ENCODE measurements at places on chromosomes 2 and 18.

DNA sequence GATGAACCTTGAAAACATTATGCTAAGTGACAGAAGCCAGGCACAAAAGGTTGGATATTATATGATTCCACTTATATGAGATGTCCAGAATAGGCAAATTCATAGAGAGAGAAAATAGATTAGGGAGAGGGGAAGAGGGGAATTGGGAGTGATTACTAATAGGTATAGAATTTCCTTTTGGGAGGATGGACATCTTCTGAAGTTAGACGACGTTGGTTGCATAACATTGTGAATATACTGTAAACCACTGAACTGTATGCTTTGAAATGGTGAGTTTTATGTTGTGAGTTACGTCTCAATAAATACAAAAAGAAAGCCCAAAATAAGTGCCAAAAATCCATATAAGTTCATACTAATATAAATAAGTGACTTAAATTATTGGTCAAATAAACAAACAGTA lies 18.6 kb upstream of the CYP26B1 start:
- H3K36me3 ChIP-seq = no peaks in the 10 kb centered on the region
- no peak for DNase-seq
- H3K4me3 ChIP-seq = no peak overlapping the region
- no peaks in the 10 kb centered on the region for H3K4me1 ChIP-seq
- no peaks in the 10 kb centered on the region for H3K27me3 ChIP-seq

DNA sequence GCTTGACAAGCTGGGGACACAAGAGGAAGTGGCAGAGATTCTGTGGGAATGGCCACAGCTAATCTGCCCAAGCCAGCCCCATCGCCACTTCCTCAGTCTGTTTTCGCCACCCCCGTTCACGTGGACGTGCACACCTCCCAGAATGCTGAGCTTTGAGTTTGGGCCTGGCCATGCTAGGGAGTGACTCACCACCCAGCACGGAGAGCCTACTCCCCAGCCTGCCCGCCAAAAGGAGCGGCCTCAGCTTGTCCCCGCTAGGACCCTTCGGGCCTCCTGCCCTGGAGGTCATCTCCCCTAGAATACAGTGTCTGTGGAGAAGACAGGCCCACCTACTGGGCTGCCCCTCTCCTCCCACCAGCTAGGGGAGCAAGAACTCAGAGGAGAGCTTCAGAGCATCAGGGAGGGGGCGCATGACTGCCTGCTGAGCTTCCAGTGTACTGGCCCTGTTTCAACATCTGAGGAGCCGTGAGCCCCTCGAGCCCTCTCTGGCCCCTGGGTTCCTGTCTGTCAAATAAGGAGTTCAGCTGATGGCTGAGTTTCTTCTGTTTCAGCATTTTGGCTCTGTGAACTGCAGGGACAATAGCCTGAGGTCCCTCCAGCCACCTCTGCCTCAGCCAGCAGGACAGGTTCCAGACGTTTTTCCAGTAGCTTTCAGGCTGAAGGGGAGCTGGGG lies 5.1 kb downstream of the SLC35F6 start:
- peaks cover 30% of the 10 kb centered on the region for H3K4me1 ChIP-seq
- no peaks in the 10 kb centered on the region for H3K27me3 ChIP-seq
- DNase-seq = no peak
- H3K27ac ChIP-seq = peak overlapping the region; percentile 18
- H3K36me3 ChIP-seq = no peaks in the 10 kb centered on the region

GRCh38 chr2:72143441-72144273 lies 4.0 kb downstream of the CYP26B1 start:
- peaks cover 32% of the 10 kb centered on the region for H3K27me3 ChIP-seq
- no peak overlapping the region for H3K27ac ChIP-seq
- H3K4me3 ChIP-seq = no peak overlapping the region
- no peaks in the 10 kb centered on the region for H3K36me3 ChIP-seq
- no peak for DNase-seq
- H3K4me1 ChIP-seq = peaks cover 30% of the 10 kb centered on the region

GRCh38 chr2:128037649-128038048 lies 9.8 kb upstream of the SAP130 start:
- DNase-seq = no peak
- H3K36me3 ChIP-seq = no peaks in the 10 kb centered on the region
- H3K27ac ChIP-seq = no peak overlapping the region
- no peaks in the 10 kb centered on the region for H3K4me1 ChIP-seq
- H3K27me3 ChIP-seq = no peaks in the 10 kb centered on the region
- H3K4me3 ChIP-seq = no peak overlapping the region

GRCh38 chr18:4599312-4599711 lies 144.2 kb upstream of the DLGAP1 start:
- H3K36me3 ChIP-seq = no peaks in the 10 kb centered on the region
- no peaks in the 10 kb centered on the region for H3K27me3 ChIP-seq
- DNase-seq = no peak
- H3K4me3 ChIP-seq = no peak overlapping the region
- no peak overlapping the region for H3K27ac ChIP-seq

- H3K36me3 ChIP-seq = no peaks in the 10 kb centered on the region
- H3K4me1 ChIP-seq = no peaks in the 10 kb centered on the region
These were observed 87.3 kb downstream of the ALK start for GRCh38 chr2:29834036-29834540.

GRCh38 chr2:74071426-74071825 lies 76.3 kb downstream of the BOLA3 start:
- H3K27ac ChIP-seq = no peak overlapping the region
- DNase-seq = no peak
- H3K36me3 ChIP-seq = peaks cover 7% of the 10 kb centered on the region
- H3K4me3 ChIP-seq = no peak overlapping the region
- no peaks in the 10 kb centered on the region for H3K4me1 ChIP-seq

DNA sequence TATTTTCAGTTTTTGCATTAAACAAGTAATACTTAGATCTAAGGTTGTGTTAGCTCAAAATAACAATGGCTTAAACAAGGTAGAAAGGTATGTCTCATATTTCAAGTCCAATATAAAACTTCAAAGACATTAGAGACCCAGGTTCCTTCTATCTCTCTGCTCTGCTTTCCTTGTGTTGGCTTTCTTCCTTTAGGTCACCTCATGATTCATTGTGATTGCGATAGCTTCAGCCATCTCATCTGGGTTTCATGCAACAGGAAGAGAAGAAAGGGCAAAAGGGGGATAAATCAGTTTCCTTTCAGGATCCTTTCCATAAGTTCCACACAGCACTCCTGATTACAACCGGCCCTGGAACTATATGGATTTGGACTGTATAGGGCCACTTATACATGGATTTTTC lies 16.0 kb upstream of the TBR1 start:
- DNase-seq = no peak
- no peak overlapping the region for H3K4me3 ChIP-seq
- peaks cover 27% of the 10 kb centered on the region for H3K36me3 ChIP-seq
- no peak overlapping the region for H3K27ac ChIP-seq

GRCh38 chr2:126221506-126221905 lies 434.5 kb upstream of the GYPC start:
- no peaks in the 10 kb centered on the region for H3K36me3 ChIP-seq
- no peak for DNase-seq
- H3K27ac ChIP-seq = no peak overlapping the region
- no peaks in the 10 kb centered on the region for H3K27me3 ChIP-seq

- H3K36me3 ChIP-seq = no peaks in the 10 kb centered on the region
- H3K4me3 ChIP-seq = no peak overlapping the region
- no peak for DNase-seq
- H3K27ac ChIP-seq = no peak overlapping the region
These were observed 99.9 kb upstream of the SLC38A11 start for GRCh38 chr2:165055082-165055851.

GRCh38 chr18:27966881-27967280 lies 210.0 kb downstream of the CDH2 start:
- no peak overlapping the region for H3K27ac ChIP-seq
- H3K4me3 ChIP-seq = no peak overlapping the region
- no peaks in the 10 kb centered on the region for H3K27me3 ChIP-seq
- DNase-seq = no peak

DNA sequence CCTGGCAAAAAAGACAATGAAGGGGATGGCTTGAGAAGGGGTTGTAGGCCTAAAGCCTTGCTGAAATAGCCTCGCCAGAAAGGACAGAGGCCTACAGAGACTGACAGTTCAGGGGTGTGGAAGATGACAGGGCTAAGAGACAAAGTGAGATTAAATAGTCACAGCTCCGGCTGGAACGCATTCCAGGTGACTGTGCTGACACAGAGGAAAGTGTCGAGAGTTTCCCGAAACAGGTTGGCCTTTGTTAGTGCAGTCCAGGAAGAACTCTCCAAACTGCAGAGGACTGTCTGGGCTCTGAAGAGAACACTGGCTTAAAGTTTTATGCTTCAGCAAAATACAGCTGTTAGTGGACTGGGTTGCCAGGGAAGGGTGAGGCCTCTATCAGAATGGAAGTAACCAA lies 52.8 kb downstream of the METTL4 start:
- no peak overlapping the region for H3K4me3 ChIP-seq
- H3K4me1 ChIP-seq = peaks cover 4% of the 10 kb centered on the region
- DNase-seq = no peak

DNA sequence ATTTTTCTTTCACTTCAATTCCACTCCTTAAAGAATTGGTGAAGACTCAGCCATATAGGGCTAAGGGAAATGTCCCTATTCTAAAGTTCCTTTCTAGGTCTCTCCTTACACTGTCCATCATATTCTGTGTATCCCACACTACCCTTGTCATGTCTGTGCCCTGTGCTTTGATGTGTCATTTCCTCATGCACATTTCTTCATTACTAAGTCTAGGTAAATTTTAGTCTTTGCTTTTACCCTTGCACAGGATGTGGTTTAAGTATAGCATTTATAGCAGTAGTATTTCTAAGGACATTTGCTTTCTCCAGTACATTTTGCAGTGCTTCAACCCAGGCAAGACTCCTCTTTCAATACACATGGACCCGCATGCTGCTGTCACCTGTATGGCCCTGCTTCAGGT lies 221.5 kb upstream of the ACVR2A start:
- peaks cover 5% of the 10 kb centered on the region for H3K4me1 ChIP-seq
- no peak for DNase-seq
- H3K36me3 ChIP-seq = no peaks in the 10 kb centered on the region
- H3K27me3 ChIP-seq = no peaks in the 10 kb centered on the region
- no peak overlapping the region for H3K27ac ChIP-seq
- no peak overlapping the region for H3K4me3 ChIP-seq

DNA sequence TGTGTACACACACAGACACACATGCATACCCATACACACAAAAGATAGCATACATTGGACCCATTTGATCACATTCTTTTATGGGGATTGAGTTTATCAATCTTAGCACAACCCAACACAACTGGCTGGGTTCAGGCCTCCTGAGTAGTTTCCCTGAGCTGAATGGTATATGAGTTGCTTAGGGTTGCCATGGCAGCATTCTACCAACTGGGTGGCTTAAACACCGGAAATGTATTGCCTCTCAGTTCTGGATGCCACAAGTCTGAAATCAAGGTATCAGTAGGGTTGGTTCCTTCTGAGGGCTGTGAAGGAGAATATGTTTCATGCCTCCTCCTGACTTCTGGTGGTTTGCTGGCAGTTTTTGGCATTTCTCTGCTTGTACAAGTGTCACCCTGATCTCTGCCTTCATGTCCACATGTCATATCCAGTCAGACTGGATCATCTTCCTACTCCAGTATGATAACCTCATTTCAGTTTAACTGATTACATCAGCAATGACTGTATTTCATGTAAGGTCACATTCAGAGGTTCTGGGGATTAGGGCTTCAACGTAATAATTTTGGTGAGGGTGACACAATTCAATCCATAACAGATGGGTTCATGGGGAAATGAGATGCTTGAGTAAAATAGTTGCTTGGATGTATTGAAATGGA lies 212.7 kb downstream of the KCNE4 start:
- no peaks in the 10 kb centered on the region for H3K36me3 ChIP-seq
- no peak overlapping the region for H3K4me3 ChIP-seq
- no peaks in the 10 kb centered on the region for H3K27me3 ChIP-seq

- H3K36me3 ChIP-seq = no peaks in the 10 kb centered on the region
- H3K4me1 ChIP-seq = no peaks in the 10 kb centered on the region
- H3K4me3 ChIP-seq = no peak overlapping the region
- H3K27ac ChIP-seq = no peak overlapping the region
- H3K27me3 ChIP-seq = no peaks in the 10 kb centered on the region
These were observed 135.8 kb downstream of the IKZF2 start for GRCh38 chr2:213015387-213016165.

- no peak for DNase-seq
- H3K27me3 ChIP-seq = no peaks in the 10 kb centered on the region
- H3K36me3 ChIP-seq = no peaks in the 10 kb centered on the region
- no peak overlapping the region for H3K4me3 ChIP-seq
These were observed 25.1 kb upstream of the IL1R1 start for GRCh38 chr2:102117472-102117858.

DNA sequence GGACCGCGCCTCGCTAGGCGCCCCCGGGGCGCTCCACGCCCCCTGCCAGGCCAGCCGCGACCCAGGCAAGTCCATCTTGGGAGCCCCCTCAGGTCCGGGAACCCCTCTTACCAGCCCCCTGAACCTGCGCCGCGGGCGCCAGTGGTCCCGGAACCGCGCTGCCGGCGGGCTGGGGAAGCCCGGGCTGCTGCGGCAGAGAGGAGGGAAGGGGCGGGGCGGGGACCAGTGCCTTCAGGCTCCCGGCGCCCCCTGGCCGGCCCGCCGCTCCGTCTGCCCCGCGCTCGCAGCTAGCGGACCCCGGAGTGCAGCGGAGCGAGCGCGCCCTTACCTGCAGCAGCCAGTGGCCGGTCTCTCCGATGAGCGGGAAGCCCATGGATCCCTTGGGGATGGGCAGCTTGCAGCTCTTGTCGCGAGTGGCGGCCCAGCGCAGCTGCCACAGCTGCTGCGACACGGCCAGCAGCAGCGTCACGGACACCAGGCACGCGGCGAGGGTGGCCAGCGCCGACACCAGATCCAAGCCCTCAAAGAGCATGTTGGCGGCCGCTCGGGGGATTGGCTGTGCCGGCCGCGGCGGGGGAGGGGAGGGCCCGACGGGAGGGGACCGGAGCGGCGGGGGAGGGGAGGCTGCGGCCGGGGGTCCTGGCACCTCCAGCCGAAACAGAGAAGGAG lies at the start of gene CYP26B1:
TSS of gene CYP26B1 (minus strand) at position 560 of the 669 bp plus-strand sequence. CDS start at position 532, 28 bp downstream.
- H3K4me1 ChIP-seq = peaks cover 33% of the 10 kb centered on the region
- DNase-seq = no peak
- H3K27ac ChIP-seq = no peak within 1 kb of the TSS
- peaks cover 47% of the 10 kb centered on the region for H3K27me3 ChIP-seq

DNA sequence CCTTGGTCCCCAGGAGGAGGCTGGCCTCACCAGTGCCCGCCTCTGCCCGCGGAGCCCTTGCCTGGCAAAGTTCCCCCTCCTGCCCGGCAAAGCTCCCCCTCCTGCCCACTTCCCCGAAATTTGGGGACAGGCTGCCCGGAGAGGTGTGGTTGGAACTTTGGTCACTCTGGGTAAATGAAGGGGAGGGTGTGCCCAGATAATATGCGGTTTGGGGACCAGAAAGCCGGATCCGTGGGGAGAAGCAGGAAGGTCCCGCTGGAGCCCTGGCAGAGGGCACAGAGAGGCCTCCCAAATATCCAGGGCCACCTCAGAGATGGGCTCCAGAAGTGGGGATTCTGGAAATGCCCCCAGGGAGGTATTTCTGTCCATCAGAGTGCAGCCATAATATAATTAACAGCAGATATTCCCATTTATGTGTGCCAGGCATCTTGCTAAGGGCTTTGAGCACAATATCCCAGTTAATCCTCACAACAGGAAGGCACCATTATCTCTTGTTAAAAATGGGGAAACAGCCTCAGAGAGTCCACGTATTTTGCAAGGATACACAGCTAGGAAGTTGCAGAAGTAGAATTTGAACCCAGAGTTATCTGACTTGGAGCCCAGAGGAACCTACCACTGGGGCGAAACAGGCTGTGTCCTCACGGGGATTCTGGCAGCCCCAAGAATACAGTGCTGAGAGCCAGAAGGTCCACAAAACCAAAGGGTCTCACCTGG lies 914 bp downstream of the STEAP3 start:
- H3K27ac ChIP-seq = no peak overlapping the region
- peaks cover 17% of the 10 kb centered on the region for H3K27me3 ChIP-seq

All from effector memory CD4-positive, alpha-beta T cell (primary cell).